ENCODE measurements at places on chromosomes 4 and X.

DNA sequence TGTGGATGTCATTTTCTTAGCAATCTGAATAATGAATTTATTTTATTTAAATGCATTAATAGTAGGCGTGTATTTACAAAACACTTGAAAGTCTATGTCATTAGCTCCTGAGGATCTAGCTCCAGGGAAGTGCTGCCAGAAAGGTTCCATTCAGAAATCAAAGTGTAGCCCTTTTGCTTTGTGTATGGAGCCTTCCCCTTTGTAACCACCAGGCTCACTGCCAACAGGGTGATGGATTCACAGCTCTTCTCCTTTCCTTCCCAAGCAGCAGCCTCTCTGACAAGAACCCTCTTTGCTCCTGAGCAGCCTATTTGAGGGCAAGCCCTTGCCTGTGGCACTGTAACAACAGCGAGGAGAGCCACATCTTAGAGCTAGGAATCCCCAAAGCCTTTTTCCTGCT is 286.0 kb upstream of the RASGEF1B start:
- DNase-seq, result no peak

DNA sequence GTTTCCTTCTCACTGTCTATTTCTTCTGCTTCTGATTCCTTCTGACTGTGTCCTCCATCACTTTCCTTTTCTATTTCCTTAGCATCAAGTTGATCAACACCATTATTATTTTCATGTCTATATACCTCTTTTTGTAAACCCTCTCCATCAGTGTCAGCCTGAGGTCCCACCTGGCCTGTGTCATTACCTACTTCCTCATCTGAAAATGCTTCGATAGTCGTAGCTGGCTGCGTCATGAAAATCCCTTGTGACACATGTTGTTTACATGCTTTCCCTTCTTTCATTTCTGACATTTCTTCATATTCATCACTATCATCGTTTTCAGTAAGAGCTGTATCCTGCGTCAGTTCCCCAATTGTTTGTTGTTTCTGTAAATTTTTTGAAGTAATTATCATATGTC is 39.6 kb downstream of the RPGR start:
- DNase-seq, result no peak

DNA sequence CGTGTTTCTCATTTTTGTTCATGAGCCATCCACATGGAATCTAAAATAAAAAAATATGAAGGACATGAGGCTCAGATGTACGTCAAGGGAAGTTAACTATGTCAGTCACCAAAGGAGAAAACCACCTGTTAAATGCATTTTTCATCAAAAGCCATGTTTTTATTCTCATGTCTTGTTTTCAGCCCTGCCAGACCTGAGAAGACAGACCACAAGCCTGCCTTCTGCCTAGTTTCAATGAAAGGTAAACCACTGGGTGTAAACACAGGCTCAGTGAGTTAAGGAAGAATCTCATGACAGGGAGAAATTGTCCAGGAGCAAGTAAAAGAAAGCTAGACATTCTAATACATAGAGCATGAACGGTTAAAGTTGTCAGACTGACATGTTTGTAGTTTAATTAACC is 52.3 kb upstream of the TNIP3 start:
- DNase-seq, result no peak

GRCh38 chr4:13088726-13089658 is 395.1 kb downstream of the RAB28 start:
- DNase-seq, result no peak

GRCh38 chrX:100477958-100478357 is 67.9 kb upstream of the PCDH19 start:
- DNase-seq, result no peak

GRCh38 chrX:45633419-45633818 is 432.7 kb upstream of the DIPK2B start:
- no peak for DNase-seq

DNA sequence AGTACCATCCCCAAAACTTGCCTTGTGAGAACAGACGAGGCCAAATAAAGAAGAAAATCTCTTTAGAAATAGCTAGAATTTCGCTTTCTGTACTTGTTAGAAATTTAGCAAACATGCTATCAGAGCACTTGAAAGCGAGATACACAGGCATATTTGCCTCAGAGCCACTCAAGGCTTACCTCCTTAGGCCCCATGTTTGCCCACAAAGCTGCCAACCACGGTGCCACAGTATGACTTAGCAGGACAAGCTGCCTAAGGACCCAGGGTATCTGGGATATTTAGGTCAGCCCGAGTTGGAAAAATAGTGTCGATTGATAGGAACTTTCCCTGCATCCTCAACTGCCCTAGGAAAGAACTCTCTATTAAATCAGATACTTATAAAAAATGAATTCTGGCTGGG is 24.2 kb downstream of the NDNF start:
- no peak for DNase-seq

DNA sequence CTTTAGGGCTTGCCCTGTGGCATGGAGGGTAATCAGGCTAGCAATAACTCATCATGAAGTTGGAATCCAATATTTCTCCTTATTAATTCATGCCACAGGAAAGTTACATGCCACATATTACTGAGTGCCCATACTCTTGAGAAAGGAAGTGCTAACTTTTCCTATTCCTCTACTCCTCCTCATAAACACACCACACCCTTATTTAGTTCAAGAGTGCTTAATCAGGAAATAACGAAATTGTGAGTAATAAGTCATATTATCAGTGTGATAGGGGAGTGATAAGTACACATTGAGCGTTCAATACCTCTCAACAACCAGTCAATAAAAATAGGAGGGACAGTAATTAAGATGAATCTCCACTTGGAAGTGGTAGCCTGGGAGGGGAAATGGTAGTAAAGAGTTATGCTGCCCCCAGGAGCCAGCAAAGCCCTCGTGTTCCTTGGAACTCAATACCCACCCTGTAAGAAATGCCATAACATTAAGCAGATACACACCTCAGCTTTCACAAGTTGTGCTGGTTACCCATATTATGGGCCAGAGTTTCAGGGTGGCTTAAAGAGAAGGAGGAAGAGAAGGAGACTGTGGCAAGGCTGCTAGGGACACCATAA is 410.0 kb upstream of the NR3C2 start:
- no peak for DNase-seq

- DNase-seq, result no peak
Measured at GRCh38 chrX:136260776-136261175, 9.6 kb upstream of the MAP7D3 start.

GRCh38 chrX:29229802-29230201 is 642.6 kb downstream of the IL1RAPL1 start:
- DNase-seq, result no peak

GRCh38 chr4:145501051-145501660 is 19.5 kb downstream of the SMAD1 start:
- no peak for DNase-seq

GRCh38 chrX:136475236-136475635 is 12.5 kb upstream of the BRS3 start:
- no peak for DNase-seq

DNA sequence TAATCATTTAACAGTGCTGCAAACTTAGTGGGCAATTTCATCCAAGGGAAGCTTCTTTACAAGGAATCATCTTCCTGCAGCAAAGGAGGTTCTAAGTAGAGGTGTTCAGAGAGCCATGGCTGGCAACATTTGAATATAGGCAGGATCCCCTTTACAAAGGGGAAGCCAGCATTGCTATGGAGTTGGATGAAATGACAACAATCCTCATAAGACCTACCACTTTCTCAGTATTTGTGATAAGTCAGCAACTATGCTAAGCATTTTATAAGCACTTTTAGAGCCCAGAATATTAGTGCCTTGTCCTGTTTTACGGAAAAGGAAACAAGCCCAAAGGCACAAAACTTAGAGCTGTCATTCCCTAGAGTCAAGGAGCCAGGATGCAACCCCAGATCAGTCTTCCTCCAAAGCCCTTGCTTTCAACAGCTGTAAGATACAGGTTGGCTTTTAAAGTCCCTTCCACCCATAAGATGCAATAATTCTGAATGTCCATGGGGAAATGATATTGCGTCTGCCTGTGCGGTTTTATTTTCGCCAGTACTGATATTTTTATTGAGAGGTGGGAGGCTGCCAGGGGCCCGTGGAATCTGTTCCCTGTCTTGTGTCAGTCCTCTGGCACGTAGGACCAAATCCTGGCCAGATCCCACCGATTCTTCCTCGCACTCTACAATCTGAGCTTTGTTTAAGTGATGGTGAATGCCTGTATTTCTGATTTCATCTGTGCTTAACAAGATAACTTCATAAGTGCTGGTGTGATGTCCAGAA is 59.1 kb downstream of the SMIM20 start:
- DNase-seq, result no peak

DNA sequence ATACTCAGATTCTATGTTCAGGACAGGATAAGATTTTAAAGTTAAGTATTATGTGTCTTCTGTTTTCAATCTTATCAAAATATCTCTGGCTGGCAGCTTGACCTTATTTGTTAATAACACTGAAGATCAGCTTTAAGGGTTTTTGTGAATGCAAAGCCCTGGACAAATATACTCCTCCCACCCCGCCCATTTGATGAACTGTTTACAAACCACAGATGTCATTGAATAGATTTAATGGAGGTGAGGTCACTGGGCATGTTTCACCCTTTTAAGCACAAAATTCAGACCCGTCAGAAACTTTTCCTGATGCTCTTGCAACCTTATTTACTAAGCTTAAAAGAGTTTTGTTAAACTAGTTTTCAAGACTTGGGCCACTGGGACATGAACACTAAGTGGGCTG is 10.1 kb upstream of the CXCL8 start:
- no peak for DNase-seq

- no peak for DNase-seq
Measured at GRCh38 chr4:87114245-87115062, 106.0 kb downstream of the KLHL8 start.

DNA sequence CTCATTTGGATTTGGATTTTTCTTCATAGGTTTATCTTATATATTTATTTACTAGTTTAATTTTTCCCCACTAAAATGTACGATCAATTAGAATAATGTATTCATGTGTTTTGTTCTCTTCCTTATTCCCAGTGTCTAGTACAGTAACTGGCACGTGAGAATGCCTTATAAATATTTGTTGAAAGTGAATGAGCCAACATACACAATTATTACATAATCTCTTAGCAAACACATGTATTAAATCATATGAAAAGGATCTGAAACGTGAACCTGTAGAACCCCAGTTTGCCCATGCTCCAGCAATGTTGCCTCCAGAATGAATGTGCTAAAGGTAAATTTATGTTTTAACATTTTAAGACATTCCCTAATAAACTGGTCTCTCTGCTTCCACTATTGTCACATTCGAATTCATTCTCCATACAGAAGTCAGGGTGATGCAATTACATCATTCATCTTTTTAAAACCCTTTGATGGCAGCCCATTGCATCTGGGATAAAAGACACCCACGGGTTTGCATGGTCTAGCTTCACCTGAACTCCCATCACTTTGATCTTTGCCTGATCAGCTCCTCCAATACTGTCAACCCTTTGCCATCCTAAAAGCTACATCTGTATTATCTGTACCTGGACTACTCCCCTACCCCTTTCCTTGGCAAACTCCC is 30.7 kb upstream of the AREG start:
- DNase-seq, result no peak

GRCh38 chrX:103941201-103941975 is 21.0 kb upstream of the TMSB15B start:
- DNase-seq, result no peak

GRCh38 chr4:108210989-108211835 is 42.5 kb upstream of the LEF1 start:
- no peak for DNase-seq

DNA sequence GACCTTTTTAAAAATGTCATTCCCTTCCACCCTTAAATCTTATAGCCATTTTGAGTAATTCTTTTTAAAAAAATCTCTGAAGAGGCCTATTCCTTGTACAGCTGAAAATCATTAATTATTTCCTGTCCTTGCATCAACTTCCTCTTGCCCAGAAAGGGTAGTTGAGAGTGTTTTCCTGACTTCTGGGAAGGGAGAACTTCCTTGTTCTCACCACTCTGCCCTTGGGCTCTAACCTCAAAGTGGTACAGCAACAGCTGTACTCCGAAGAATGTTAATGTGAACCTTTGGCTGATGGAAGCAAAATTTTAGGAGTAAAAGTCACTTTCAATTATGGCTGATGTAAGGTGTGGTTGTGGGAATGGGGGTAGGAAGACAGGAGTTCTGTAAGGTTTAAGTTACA is 15.1 kb upstream of the FABP2 start:
- DNase-seq, result no peak

Data from ureter (tissue), 1 donor.